ENCODE measurements at places on chromosomes 1 and 21.

GRCh38 chr1:59183749-59184317, 113.1 kb upstream of the FGGY start:
- H3K27ac ChIP-seq = no peak overlapping the region
- no peaks in the 10 kb centered on the region for H3K27me3 ChIP-seq
- H3K36me3 ChIP-seq = no peaks in the 10 kb centered on the region

DNA sequence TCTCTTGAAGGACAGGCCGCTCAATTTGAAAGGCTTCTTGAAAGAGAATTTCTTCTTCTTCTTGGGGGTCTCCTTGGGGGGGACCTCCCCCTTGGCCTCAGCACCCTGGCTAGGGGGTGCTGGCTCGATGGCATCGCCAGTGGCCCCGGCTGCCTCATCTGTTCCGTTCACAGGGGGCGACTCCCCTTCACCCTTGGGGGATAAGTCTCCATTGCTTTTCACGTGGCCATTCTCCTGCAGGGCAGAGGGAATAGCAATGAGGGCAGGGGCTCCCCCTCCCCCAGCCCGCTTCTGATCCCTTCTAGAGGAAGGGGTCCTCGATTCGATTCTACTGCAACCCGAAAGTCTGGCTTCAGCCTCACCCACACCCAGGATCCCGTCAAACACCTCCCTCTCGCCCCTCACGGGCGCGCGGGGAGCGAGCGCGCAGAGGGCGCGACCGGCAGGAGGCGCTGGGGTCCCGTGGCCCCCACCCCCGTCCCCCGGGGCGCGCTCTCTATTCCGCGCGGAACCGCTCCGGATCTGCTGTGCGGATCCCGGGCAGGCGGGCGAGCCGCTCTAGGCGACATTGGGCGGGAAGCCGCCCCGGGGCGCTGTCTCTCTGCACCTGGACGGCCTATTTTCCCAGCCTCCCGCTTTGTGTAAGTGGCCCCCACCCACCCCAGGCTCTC, 1.0 kb downstream of the MARCKSL1 start:
- H3K27ac ChIP-seq = peak overlapping the region; percentile 81
- peaks cover 39% of the 10 kb centered on the region for H3K4me1 ChIP-seq
- peak overlapping the region; percentile 88 for H3K4me3 ChIP-seq
- peak; percentile 76 for DNase-seq
- peaks cover 51% of the 10 kb centered on the region for H3K36me3 ChIP-seq

DNA sequence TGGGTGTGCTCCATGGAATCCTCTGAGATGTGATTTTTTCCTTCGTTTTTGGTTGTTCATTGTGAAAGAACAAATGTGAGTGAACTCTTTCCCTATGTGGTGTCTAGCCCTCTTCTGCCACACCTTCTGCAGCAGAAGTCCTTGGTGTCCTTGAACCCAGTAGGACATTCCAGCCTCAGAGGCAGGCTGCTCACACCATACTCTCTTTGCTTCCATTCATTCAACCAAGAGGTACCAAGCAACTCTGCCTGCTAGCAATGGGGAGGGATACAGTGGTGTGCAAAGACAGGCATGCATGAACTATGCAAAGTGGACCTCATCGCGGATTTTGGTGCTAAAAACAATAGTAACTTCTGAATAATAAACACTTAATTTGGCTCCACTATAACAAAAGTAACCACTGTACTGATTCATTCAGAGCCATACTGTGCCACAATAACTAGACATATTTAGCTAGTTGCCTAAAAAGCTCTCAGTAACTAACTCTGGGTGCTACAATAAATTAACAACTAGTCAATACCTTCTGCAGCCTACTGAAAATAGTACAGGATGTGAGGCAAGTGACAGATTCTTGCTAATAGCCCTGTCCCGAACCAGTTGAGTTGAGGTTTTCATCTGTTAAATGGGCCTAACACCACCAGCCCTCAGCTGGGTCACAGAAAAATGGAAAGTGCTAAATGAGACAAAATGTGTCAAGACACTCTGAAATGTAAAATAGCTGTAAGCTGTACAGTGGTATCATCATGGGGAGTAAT, 155.4 kb downstream of the SLC45A1 start:
- no peak overlapping the region for H3K4me3 ChIP-seq
- DNase-seq = no peak
- H3K27me3 ChIP-seq = no peaks in the 10 kb centered on the region
- 0 out of 2 replicates have a peak, but pooled peaks cover 3% of the 10 kb centered on the region for H3K4me1 ChIP-seq
- no peaks in the 10 kb centered on the region for H3K36me3 ChIP-seq

DNA sequence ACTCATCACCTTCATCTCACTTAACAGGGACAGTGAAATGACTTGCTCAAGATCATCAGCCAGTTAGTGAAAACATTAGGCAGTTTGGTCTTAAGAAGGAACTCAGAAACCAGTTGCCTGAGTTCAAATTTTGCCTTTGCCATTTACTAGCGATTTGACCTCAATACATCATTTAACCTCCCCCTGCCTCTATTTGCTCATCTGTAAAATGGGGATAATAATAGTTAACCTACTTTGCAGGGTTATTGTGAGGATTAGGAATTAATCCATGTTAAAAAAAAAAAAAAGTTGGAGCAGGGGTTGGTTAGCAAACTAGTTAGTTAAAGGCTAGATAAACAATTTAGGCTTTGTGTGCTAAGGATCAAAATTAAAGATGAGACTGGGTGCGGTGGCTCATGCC, 10.6 kb upstream of the TACSTD2 start:
- no peak overlapping the region for H3K4me3 ChIP-seq
- no peak overlapping the region for H3K27ac ChIP-seq
- no peak for DNase-seq
- H3K27me3 ChIP-seq = peaks cover 6% of the 10 kb centered on the region
- no peaks in the 10 kb centered on the region for H3K36me3 ChIP-seq

GRCh38 chr1:227952374-227953021, 4.8 kb upstream of the WNT9A start:
- DNase-seq = no peak
- no peaks in the 10 kb centered on the region for H3K36me3 ChIP-seq
- H3K4me3 ChIP-seq = no peak overlapping the region
- H3K27me3 ChIP-seq = no peaks in the 10 kb centered on the region

- no peaks in the 10 kb centered on the region for H3K4me1 ChIP-seq
- H3K27me3 ChIP-seq = no peaks in the 10 kb centered on the region
- H3K27ac ChIP-seq = no peak overlapping the region
Measured at GRCh38 chr21:29264721-29265120, 34.0 kb upstream of the BACH1 start.

- no peak for DNase-seq
- no peaks in the 10 kb centered on the region for H3K36me3 ChIP-seq
- H3K27me3 ChIP-seq = peaks cover 9% of the 10 kb centered on the region
- no peak overlapping the region for H3K27ac ChIP-seq
Measured at GRCh38 chr1:42996384-42996970, 37.8 kb upstream of the SLC2A1 start.

GRCh38 chr1:68673771-68674170, 176.9 kb upstream of the DEPDC1 start:
- H3K4me1 ChIP-seq = no peaks in the 10 kb centered on the region
- H3K4me3 ChIP-seq = no peak overlapping the region
- H3K36me3 ChIP-seq = no peaks in the 10 kb centered on the region
- H3K27me3 ChIP-seq = no peaks in the 10 kb centered on the region
- H3K27ac ChIP-seq = no peak overlapping the region

- H3K27me3 ChIP-seq = no peaks in the 10 kb centered on the region
- H3K27ac ChIP-seq = no peak overlapping the region
- peaks cover 48% of the 10 kb centered on the region for H3K36me3 ChIP-seq
- peaks cover 35% of the 10 kb centered on the region for H3K4me1 ChIP-seq
- DNase-seq = no peak
Measured at GRCh38 chr1:39418236-39418635, 73.2 kb upstream of the BMP8A start.

DNA sequence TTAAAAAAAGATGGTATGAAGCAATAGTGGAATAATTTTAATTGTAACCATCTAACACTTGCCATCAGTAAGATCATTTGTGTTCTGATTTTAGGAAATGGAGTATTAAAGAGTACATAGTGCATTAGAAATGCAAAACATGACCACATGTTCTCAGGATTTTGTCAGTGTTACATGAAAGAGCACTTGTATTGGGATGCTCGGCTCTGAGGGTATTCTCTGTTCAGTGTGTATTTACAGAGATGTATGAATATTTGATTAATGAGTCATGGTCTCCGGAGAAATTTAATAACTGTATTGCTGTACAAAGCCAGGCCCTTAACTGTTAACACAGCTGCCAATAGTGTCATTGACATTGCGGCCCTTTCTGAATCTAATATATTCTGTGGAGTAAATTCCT, 91.7 kb downstream of the ATG4C start:
- H3K27ac ChIP-seq = no peak overlapping the region
- DNase-seq = no peak
- H3K36me3 ChIP-seq = no peaks in the 10 kb centered on the region

GRCh38 chr1:172382990-172383389, 37.5 kb upstream of the C1orf105 start:
- H3K4me3 ChIP-seq = no peak overlapping the region
- H3K27me3 ChIP-seq = no peaks in the 10 kb centered on the region
- H3K36me3 ChIP-seq = no peaks in the 10 kb centered on the region
- no peak overlapping the region for H3K27ac ChIP-seq
- DNase-seq = no peak

- H3K4me3 ChIP-seq = no peak overlapping the region
- H3K27me3 ChIP-seq = no peaks in the 10 kb centered on the region
- no peak overlapping the region for H3K27ac ChIP-seq
- DNase-seq = no peak
- no peaks in the 10 kb centered on the region for H3K4me1 ChIP-seq
Measured at GRCh38 chr1:29959356-29959755, 723.0 kb downstream of the PTPRU start.

DNA sequence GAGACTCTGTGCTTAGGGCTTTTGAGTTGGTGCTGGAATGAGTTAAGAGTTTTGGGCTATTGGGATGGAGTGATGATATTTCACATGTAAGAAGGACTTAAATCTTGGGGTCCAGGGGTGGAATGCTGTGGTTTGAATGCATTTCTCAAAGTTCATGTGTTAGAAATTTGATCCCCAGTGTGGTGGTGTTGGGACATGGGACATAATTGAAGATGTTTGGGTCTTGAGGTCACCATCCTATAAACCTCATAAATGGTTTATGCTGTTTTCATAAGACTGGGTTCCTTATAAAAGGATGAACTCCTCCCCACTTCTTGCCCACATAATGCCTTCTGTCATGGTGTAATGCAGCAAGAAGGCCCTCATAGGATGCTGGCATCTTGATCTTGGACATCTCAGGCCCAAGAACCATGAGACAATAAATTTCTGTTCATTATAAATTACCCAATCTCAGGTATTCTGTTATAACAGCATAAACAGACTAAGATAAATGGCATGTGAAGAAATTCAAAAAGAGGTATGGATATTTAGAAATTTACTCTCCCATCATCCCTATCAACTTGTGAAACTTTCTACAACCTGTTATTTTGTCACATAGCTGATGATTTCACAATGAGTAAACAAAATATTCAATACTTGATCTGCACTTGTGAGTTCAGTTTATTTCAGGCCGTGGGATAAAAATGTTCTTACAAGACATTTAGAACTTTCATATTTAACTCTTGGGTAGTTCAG, 48.0 kb upstream of the NEK7 start:
- no peak for DNase-seq
- no peaks in the 10 kb centered on the region for H3K36me3 ChIP-seq
- no peak overlapping the region for H3K27ac ChIP-seq
- H3K4me3 ChIP-seq = no peak overlapping the region
- H3K4me1 ChIP-seq = no peaks in the 10 kb centered on the region

DNA sequence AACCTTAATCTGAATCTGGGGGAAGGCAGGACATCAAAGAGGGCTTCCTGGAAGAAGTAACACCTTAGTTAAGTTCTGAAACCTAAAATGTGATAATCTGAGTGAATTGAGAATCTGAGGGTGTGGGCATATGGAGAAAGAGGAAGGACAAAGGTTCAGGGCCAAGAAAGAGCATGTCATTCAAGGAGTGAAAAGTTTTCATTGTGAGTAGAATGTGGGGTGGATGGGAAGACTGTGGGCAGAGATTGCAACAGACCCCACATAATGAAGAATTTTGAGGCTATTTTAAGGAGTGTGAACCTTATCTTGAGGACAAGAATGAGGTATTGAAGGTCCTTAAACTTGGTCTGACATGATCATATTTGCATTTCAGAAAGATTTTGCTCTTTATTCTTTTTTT, 227.2 kb downstream of the PTGER3 start:
- DNase-seq = no peak
- no peaks in the 10 kb centered on the region for H3K36me3 ChIP-seq
- H3K27me3 ChIP-seq = no peaks in the 10 kb centered on the region
- no peak overlapping the region for H3K27ac ChIP-seq

DNA sequence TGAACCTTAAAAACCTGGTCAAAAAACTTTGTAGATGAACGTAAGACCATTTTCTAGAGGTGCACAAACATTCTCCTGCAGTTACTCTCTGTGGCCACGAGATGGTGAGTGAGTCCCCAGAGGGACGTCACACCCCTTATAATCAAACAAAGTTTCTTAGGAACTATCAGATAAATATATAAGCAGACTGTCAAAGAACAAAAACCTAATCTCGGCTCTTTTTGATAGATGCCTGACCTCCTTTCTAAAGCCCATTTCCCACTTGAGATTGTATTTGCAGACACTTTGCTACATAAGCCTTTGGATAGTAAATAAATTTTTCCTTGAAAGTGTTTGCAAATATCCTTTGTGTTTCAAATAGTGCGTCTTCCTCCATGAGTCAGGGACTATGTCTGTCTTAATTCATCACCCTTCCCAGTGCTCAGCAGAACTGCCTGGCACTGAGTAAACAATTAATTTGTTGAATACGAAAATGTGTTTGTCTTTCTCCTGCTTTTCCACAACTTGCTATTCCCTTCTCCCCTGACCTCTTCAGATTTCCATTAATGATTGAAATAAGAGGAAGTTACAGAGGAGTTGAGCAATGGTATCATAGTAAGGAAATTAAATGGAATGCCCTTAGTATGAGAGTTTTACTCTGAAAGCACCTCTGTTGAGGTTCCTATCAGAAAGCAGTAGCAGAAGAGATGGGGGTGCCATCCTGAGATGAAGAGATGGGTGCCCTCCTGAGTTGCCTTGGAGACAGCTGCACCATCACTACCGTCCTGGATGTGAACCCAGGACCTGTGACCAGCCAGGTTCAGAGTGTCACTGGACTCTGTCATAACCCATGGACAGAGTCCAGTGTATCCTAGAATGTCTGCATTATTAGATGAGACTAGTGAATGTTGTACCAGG, 57.8 kb upstream of the RAVER2 start:
- peaks cover 5% of the 10 kb centered on the region for H3K27me3 ChIP-seq
- no peak overlapping the region for H3K27ac ChIP-seq
- peak; percentile 18 for DNase-seq
- no peak overlapping the region for H3K4me3 ChIP-seq

DNA sequence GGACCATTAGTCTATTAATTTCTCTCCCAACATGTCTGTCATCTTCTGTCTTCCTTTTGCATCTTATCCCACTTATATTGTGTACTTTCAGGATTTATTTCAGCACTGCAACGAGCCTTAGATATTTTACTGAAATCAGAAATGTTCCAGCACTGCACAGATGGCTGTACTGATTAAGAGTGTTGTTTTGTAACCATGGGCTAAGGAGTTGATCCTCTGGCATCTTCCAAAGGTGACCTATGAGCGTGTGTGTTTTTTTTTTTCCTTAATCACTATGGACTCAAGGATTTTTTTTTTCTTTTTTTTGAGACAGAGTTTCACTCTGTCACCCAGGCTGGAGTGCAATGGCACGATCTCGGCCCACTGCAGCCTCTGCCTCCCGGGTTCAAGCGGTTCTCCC, 7.1 kb upstream of the DDX59 start:
- H3K4me1 ChIP-seq = no peaks in the 10 kb centered on the region
- H3K4me3 ChIP-seq = no peak overlapping the region
- no peak overlapping the region for H3K27ac ChIP-seq
- DNase-seq = no peak
- H3K27me3 ChIP-seq = peaks cover 3% of the 10 kb centered on the region

All from DND-41 (cell line).